T-helper 2 cell treated with Interferon-gamma antibody and Interleukin-4, amounts not matched to agents 100 ng/mL and 5 ng/mL, for 36 hours (primary cell): ENCODE measurements at places on chromosomes 1 and 21. TPM values are rescaled to one million over a fixed set of nuclear protein-coding genes. Genes with fewer than 3 reads are reported as not detected.

Gene GPATCH4
- 50.4 and 53.5 TPM in 2 replicates for total RNA-seq

Gene MFAP2
- not detected in 2 replicates for total RNA-seq

Gene LRRC38
- not detected in 2 replicates for total RNA-seq

Gene OPTC
- total RNA-seq = not detected in 2 replicates

Gene NFIA
- 0.16 and 0.20 TPM in 2 replicates for total RNA-seq
